Stimulated activated CD4-positive, alpha-beta T cell treated with anti-CD3 and anti-CD28 coated beads, Interleukin-15, amount 100 ng/mL, for 1 hour (primary cell): ENCODE measurements at places on chromosomes 6 and 20.
A peak's percentile ranks its signal among the peaks of the same experiment; 100 is the strongest.

DNA sequence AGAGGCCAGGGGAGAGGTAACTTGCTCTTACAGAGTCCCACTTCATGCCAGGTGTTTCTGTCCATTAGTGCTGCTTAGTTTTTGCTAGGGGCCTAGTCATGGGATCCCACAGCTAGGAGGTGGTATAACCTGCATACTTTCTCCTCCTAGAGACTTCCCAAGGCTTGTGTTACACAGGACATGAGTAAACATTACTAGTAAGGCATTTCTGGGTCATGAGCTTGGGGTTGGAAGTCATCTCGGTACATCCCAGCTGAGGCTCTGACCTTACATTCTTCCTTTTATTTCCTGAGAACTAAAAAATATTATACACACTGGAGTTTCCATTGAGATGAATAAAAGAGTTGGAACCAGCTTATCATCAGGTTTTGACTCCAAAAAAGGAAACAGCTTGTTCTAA, 20.9 kb upstream of the PNPLA1 start:
- no peak for DNase-seq

- DNase-seq: no peak
Observed at GRCh38 chr6:3715285-3715684, 36.2 kb downstream of the PXDC1 start.

DNA sequence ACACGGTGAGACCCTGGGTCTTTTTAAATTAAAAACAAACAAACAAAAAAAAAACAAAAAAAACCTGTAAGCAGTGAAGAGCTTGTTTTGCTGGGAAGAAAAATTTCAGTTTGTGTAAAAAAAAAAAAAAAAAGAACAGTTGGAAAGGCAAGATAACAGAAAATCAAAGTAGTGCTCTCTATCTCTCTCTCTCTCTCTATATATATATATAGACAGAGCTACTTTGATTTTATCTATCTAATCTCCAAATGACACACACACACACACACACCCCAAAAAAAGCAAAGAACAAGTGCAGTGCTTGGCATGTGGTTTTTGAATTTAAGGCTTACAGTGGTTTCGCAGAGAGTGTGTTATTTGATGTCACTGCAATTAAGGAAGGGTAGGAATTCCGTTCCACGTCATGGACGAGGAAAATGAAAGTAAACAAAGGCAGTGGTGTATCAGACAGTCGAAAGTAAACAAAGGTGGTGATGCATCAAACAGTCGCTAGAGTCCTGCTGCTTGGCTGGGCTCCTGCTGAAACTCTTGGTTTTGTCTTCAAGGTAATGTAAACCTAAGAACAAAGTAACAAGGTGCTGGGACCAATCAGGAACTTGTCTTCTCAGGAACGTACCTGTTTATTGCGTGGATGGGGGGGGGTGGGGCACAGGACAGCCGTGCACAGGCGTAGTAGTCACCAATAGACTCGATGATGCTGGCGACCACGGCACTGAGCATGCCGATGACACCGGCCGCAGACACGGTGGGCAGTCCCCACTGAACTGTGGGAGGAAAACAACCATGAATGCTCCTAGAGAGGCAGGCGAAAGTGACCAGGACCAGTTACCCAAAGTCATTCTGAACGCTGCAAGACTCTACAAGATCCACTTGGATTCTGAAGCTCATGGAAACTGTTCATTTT, 131.8 kb downstream of the SLC23A2 start:
- no peak for DNase-seq

DNA sequence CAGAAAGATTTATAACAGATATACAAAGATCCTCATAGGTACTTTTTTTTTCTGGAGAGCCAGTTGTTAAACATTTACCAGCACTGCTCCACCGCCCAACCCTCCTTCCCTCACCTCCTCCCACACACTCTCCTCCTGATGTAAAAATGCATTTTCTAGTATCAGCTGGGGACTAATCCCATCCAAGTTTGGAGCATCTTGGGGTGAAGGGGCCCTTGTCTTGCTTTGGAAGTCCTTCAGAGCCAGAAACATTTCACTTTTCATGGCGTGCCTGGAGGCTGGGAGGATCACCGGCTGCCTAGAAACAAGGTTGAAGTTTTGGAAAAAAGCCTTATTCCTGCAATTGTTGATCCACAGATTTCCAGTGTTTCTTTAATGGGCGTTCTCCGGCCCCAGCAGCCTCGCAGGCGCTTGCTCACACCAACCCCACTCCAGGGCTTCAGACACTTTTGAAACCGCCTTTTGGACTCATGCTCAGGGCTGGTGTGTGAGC, 165.1 kb upstream of the AFDN start:
- DNase-seq: no peak

DNA sequence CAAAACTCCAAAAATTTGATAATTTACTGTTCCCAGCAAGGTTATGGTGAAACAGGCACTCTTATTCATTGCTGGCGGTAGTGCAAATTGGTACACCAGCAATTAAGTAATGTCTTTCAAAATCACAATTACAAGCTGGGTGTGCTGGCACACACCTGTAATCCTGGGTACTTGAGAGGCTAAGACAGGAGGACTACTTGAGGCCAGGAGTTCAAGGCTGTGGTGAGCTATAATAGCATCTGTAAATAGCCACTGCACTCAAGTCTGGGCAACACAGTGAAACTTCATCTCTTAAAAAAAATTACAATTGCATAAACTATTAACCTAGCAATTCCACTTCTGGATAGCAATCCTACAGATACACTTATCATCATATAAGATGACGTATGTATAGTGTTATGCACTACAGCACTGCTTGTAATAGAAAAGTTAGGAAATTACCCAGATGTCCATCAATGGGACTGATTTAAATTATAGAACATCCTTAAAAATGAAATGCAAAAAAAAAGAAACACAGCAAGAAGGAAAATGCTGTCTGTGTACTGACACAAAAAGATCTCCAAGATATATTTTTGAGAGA, 31.4 kb downstream of the NCOA6 start:
- DNase-seq: no peak

GRCh38 chr20:10637563-10637962, 36.2 kb downstream of the JAG1 start:
- DNase-seq: no peak

DNA sequence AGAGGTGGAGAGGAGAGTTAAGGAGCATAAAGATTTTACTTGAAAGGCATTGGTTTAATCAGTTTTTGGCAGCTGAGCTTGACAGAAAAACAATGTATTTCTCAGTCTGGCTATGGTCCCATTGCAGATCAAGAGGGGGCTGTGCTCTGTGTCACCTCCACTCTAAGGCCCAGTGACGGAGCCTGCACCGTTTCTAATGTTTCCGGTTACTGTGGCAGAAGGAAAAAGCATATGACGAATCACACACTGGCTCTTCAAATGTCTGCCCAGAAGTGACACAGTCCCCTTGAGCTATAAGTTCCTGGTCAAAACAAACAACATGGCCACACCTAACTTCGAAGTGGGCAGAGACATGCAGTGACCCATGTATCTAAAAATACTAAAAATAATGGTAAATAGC, 372.0 kb downstream of the PLCB1 start:
- no peak for DNase-seq

GRCh38 chr20:50191065-50191543, 474 bp downstream of the CEBPB start:
- DNase-seq: peak; percentile 47

GRCh38 chr20:59781226-59781625, 152.2 kb downstream of the SYCP2 start:
- no peak for DNase-seq

- no peak for DNase-seq
Observed at GRCh38 chr20:51732096-51732791, 35.9 kb downstream of the ATP9A start.

GRCh38 chr6:31068669-31069340, 43.6 kb downstream of the C6orf15 start:
- DNase-seq: peak; percentile 42

DNA sequence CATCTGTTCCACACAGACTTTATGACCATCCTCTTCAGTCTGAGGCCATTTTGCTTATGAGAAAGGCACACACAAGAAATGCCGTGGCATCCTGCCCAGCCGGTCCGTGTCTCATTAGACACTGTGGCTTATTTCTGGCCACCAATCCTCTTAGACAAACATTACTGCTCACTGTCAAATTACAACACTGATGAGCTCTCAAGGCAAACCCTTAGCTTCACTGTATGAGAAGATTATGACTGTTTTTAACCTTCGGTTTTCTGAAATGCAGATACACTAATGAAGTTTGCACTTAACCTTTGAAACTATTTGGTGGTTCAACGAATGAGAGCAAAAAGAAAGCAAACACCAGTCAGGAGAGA, 50.5 kb upstream of the DST start:
- no peak for DNase-seq

DNA sequence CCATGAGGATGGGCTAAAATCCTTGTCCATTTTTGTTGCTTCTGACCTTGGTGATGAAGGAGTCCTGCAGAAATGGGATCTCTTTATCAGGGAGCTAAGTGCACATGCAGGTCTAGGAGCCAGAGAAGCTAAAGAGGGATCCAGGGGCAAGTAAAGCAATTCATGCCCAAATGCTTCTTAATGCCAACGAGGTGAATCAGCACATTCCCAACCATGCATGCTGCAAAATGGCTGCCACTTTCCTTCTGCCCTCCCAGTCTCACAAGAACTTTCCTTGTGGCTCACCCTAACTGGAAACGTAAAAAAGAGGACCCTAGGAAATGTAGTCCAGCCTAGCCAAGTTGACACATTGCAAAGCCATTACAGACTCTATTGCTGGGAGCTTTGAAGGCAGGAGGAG, 298.4 kb downstream of the MAFB start:
- DNase-seq: no peak
